ENCODE measurements at places on chromosomes 1 and 21.

- no peak for DNase-seq
Measured at GRCh38 chr21:45887788-45888187, 93.8 kb upstream of the COL6A1 start.

DNA sequence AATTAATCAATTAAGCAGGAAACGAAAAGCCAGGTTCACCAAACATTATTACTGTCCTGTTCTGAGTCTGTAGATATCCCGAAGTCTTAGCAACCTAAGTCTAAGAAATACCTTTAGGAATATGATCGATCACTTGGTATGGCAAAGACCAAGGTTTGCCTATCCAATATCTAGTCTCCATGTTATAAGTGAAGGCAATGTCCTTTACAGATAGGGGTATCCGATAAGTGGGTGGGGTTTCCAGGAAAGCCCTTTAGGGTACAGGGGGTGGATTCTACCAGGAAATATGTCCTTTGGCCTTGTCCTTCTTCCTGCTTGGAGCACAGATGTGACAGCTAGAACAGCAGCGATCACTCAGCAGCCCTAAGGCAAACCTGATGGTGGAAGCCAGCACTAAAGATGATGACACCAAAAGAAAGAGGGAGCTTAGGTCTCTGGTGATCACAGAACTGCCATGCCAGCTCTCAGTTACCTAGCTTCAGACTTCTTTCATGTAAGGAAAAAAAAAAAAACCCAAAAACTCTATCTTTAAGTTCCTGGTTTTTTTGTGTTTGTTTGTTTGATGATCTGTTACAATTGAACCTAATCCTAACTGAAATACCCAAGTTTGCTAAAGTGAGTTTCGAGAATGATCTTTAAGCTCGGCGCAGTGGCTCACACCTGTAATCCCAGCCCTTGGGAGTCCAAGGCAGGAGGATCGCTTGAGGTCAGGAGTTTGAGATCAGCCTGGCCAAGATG lies 40.8 kb downstream of the DSTYK start:
- no peak for DNase-seq

DNA sequence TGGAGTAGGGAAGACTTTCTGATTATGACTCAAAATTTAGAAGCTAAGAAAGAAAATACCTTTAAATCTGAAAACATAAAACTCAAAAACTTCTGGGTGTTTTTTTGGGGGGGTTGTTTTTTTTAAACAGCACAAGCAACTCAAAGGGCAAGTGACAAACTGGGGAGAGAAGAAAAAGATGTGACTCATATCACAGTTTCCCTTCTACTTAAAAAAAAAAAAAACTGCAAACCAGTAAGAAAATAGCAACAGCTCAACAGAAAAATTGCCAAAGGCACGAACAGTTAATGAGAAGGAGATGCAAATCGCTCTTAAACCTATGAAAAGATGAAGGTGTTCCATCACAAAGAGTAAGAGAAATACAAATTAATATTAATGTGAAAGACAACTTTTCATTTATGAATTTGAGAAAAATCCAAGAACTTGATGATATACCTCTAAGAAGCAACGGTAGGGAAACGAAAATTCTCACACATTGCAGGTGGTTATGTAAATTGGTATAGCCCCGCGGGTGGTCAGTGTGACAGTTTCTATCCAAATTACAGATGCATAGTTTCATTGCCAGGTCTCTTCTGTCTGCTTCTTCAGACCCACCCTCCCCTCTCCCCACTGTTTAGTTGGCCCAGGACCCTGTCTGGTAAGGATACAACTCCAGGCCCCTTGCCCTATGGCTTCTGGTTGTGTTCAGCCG lies 9.0 kb downstream of the IFNAR2 start:
- DNase-seq: peak; percentile 58

DNA sequence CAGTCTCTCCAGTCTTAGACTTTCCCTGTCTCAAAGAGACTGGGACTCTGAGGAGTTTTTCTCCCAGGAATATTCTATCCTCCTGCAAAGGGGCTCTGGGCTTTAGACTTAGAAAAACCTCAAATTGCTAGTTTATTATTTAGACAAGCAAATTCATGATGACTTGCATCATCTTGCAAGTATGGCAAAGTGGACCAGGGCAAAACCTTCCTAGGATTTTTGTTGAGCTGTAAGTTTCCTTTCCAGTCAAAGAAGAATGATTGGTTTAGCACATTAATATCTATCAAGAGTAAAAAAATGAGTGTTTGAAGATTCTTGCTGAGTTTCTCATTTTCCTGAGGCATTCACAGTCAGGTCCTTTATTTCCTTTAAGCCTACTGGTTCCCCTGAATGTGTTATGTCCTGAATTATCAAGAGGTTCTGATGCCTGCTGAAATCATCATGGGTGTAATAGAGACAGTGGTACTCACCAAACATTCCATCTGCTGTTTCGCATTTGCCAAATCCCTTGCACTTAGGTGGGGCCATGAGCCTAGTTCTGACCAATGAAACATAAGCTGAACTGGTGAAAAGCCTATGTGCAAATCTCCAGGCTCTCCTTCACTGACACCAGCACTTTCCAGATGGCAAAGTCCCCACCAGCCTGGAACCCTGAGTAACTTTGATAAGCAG lies 25.2 kb upstream of the SPAG17 start:
- no peak for DNase-seq

- DNase-seq: no peak
Measured at GRCh38 chr1:8179132-8179793, 138.7 kb upstream of the SLC45A1 start.

GRCh38 chr1:147243228-147243685 lies 773 bp downstream of the CHD1L start:
- no peak for DNase-seq

DNA sequence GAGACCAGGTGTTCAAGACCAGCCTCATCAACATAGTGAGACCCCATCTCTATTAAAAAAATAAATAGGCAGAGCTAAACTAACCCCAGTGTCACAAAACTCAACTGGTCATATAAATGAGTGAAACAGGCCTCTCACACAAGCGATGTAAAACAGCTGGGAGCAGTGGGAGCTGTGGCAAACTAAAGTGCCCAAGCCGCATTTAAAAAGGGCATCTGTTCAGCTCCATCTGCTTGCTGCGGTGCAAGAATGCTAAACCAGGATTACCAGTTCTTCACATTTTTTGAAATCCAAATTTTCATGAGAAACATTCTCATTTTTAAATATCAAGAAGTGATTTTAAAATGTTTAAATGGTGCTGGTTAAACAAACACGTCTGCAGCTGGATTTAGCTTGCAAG lies 50.0 kb upstream of the WNT2B start:
- DNase-seq: no peak

GRCh38 chr21:28627691-28628090 lies 365.0 kb downstream of the LTN1 start:
- DNase-seq: no peak

DNA sequence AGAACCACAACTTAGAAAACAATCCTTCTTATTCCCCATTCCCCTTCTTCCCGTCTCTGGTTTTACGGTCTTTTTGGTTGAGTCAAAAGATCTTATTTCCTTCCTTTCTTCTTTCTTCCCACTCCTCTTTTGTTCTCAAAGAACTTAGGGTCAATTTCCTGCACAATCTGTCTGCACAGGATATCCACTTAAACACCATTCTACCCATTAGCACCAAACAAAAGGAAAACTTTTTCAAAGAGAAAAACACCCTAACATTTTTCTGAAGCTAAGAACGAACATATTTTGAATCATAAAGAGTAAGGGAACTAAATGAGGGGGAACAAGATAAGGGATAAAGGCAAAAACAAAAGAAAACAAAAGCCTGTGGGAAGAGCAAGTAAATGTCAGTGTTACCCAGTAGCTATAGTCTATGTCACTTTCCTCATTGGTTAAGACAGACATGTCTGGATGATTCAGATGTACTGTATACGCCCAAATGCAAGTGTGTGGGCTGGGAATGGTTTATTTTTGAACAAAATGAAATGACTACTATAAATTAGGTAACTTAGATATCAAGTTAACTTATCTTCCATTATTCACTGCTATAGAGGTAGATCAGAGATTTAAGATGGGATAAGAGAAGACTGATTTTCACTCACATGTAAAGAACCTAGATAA lies 59.9 kb downstream of the TOR3A start:
- no peak for DNase-seq

DNA sequence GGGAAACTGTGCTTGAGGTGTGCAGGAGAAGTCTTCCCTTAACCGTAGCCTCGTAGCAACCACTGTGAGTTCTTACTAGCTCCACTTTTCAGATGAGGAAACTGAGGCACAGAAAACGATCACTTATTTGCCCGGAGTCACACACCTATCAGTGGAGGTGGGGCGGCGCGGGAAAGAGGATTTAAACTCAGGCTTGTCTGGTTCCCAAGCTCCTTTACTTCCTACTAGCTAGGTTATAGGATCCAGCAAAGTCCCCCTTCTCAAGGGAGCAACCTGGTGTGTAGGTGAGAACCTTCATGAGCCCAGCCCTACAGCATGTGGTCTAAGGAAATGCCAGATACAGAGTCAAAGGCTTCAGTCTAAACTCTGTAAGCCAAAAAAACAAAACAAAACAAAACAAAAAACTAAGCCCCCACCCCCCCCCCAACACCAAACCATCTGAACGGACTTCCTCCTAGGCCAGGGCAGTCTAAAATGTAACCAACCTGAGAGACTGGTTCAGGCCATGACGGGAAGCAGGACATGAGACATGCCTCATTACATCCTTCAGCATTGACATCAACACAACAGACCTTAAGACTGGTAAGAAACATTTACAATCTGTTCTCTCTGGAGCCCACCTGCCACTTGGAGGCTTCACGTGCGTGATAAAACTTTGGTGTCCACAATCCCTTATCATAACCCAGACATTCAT lies 709 bp upstream of the FBXO42 start:
- peak; percentile 36 for DNase-seq

DNA sequence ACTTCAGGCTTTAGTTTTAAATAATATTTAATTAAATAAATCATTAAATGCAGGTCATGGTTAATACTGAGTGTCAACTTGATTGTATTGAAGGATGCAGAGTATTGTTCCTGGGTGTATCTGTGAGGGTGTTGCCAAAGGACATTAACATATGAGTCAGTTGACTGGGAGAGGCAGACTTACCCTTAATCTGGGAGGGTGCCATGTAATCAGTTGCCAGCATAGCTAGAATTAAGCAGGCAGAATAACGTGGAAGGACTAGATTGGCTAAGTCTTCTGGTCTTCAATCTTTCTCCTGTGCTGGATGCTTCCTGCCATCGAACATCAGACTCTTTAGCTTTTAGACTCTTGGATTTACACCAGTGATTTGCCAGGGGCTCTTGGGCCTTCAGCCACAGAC lies 85.3 kb downstream of the MAP3K21 start:
- DNase-seq: no peak

DNA sequence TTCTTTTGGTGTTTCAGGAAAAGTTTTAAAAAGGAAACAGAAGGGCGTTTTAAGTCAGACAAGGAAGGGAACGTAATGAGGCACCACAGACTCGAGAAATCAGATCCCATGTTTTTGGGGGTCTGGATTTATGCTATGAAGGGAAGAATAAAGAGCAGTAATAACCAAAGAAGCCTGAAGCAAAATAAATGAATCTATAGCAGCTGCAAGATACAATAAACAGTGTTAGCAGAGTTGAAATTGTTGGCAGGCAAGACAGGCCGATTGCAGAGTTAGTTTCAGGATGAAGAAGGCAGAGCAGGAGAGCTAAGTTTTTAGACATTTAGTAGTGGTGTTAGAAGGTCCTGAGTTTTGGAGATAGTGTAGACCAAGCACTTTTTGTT lies 425 bp downstream of the DDR2 start:
- no peak for DNase-seq

DNA sequence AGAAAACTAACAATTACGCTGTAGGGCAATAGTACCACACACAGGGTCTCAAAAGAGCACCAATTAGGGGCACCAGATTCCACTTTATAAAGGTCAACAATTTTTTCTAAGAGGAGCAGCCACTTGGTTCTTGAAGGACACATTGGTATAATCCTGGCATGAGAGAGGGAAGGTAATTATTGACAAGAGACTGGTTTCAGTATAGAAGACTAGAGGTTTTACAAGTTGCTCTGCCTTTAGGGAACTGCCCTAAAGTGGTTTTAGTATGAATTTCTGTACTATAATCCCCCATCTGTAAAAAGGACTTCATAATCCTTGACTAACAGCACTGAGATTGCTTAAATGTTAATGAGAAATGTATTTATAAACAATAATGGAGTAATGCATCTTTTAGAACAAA lies 648.5 kb upstream of the PTBP2 start:
- no peak for DNase-seq

DNA sequence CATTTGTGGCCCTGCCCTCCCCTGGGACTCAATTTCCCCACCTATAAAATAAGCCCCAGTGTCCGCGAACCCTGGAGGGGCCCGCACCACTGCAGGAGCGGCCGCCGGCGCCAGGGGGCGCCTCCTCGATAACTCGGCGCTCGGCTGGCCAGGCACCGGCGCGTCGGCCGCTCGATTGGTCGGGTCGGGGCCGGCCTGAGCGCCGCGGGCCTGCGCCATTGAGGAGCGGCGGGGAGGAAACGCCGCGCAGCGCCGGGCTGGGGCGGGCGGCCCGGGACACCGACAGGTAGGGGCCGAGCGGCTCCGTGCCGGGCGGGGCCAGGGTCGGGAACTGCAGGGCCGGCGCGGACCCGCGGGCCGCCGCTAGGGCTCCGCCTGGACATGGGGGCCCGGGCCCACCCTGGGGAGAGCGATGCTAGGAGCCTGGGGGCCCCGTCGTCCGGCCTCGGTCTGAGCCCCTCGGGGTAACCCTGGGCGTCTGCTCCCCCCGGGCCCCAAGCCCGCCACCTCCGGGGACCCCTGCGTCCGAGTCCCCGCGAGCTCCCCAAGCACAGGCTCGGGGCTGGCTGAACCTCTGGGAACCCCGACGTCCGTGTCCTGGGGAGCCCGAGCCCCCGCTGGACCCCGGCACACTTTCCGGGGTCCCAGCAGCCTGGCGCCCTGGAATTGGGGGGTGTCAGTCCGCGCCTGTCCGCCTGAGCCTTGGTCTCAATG lies at the start of gene VPS13D:
TSS of gene VPS13D (plus strand) at position 196 of the 714 bp plus-strand sequence. CDS start 4,237 bp downstream, outside the sequence.
- peak; percentile 80 for DNase-seq

DNA sequence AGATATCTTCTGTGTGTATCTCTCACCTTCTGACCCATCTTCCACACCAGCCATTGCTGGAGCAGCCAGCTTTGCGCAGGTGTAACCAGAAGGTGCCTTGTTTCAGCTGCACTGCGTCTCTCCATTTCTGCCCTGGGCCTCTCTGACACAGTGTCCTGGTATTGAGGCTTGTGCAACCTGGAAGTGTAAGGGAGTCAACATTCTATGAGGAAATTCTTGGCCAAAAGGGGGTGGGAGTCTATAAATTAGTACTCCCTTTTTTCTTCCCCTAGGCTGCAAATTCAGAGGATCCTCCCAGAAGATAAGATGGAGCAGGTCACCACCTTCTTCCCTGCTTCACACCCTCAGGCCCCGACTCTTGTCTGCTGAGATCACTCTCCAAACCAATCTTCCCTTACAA lies 109.1 kb downstream of the MRPS6 start:
- DNase-seq: no peak

GRCh38 chr1:107363154-107363553 lies 222.3 kb downstream of the NTNG1 start:
- no peak for DNase-seq
